AG04449 (cell line): ENCODE measurements at places on chromosomes 6 and 20.

- DNase-seq = no peak
Observed at GRCh38 chr6:85585741-85586140, 7.9 kb downstream of the SNX14 start.

DNA sequence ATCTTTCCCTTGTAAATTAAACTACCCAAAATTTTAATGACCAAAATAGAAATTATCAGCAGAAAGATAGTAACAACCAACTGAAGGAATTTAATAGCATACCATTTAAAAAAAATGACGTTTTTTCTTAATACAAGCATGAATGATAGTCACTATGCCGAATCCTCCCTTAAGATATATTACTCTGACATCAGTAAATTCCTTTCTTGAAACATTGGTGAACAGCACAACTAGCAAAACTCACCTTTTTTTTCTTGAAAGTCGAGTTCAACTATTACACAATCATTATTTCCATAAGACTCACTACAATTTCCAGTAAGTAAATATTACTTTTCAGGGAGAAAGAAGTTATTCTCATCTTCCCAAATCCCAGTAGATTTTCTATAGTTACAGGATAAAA is 433.2 kb downstream of the GRIK2 start:
- DNase-seq = no peak

- DNase-seq = no peak
Observed at GRCh38 chr20:43939762-43940121, 25.1 kb downstream of the TOX2 start.

DNA sequence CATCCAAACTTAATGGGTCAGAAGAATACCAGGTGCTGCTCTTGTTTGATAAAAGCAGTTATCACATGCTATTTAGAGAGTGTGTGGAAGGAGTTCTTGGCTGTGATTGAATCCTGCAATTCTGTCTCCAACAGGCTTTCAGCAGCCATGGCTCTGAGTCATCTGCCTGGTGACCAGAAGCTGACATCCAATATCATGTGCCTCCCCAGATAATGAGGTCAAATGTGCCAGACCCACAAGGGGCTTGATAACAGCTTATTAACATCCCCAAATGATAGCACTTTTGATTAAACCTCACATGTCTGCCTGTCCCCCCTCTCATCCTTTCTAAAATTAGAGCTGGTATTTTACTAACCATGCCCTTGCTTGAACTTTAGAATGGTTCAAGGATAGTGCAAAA is 175.7 kb upstream of the PLN start:
- DNase-seq = no peak

DNA sequence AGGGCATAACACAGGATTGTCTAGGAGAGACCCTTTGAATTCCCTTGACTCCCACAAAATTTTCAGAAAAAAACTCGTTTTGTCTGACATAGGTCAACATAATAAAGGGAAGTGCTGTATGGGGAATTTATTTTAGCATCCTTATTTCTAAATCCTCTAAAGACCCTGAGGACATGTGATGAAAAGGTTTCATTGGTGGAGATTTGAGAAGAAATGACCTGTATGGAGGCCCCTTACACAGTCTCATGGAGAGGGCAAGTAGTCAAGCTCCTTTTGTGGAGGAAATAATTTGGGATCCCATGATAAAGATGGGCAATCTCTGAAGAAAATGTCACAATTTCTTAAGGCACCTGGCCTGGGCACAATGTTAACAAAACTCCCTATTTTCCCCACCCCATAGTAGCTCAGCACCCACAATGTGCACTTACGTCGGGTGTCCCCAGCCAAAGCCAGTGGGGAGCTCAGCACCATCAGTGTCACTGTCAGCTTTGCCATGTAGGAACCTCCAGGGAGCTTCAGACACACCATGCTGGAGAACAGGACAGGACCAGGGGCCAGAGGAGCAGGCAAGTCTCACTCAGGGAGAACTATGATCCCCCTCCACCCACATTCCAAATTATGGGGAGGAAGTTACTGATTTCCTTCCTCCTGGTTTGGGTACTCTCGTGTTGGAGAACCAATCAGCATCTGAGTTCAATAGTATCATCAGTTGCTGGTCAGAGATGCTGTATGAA is at the start of gene HLA-DRB5:
Gene HLA-DRB5 (minus strand): TSS at position 591 of the 734 bp plus-strand sequence. CDS start 63 bp downstream, at position 528.
- no peak for DNase-seq

- no peak for DNase-seq
Observed at GRCh38 chr6:158611541-158612370, 32.8 kb downstream of the DYNLT1 start.

- no peak for DNase-seq
Observed at GRCh38 chr20:13659288-13659687, 20.6 kb upstream of the TASP1 start.

- no peak for DNase-seq
Observed at GRCh38 chr6:142551274-142551811, 249.5 kb downstream of the ADGRG6 start.

DNA sequence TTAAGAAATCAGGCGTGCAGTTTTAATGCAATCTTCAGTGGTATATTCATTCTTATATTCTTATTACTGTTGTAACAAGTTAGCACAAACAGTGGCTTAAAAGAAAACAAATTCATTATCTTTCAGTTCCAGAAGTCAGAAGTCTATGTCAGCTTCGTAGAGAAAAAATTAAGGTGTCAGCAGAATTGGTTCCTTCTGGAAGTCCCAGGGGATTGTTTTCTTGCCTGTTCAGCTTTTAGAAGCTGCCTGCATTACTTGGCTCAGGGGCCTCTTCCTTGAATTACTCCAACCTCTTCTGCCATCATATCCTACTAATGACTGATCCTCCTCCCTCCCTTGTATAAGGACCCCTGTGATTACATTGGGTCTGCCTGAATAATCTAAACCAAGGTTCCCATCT is 243.9 kb downstream of the ZNF217 start:
- DNase-seq = no peak

- peak; percentile 59 for DNase-seq
Observed at GRCh38 chr20:61588411-61589385, 336.6 kb downstream of the CDH4 start.

GRCh38 chr6:113870917-113871316 is 13.8 kb downstream of the MARCKS start:
- no peak for DNase-seq

- DNase-seq = no peak
Observed at GRCh38 chr6:159197251-159197650, 28.1 kb downstream of the FNDC1 start.

GRCh38 chr6:54087721-54088120 is 23.5 kb upstream of the MLIP start:
- DNase-seq = no peak

GRCh38 chr6:2733324-2733723 is 17.4 kb downstream of the MYLK4 start:
- DNase-seq = no peak

DNA sequence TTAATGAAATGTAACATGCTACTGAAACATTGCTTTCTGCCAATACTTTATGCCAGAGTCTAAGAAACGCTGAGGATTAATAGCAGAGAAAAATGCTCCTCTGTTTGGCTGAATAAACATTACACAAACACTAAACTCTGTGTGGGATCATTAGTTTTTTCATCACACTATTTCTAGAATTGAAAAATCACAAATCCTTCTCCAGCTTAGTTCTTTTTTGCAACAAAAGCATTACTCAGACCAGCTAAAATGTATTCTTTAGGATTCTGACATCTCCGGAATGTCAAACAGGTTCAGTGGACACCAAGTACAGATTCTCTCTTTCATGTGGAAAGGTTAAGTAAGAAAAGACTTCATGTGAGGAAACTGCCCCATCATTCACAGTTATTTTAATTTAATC is 226.9 kb downstream of the SIM1 start:
- DNase-seq = peak; percentile 44

GRCh38 chr6:159168536-159169192 is 536 bp upstream of the FNDC1 start:
- no peak for DNase-seq

GRCh38 chr6:113591896-113592827 is 265.0 kb upstream of the MARCKS start:
- DNase-seq = no peak

GRCh38 chr6:73177221-73177944 is 47.9 kb downstream of the KHDC1L start:
- no peak for DNase-seq

DNA sequence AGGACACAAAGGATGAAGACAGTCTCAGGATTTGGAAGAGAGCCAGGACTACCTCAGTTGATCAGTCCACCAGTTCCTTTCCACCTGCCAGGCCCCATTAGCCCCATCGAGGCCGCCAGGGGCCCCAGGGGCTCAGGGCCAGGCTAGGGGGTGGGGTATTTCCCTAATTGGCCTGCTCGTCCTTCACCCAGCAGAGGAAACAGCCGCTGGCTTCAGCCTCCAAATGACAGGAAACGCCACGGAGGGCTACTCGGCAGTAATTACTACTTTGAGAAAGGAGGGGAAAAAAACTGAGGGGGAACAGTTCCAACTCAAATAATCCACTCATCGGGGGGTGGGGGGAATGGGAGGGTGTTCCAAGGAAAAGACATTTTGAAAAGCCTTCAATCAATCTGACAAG is 42.7 kb downstream of the MAFB start:
- no peak for DNase-seq

DNA sequence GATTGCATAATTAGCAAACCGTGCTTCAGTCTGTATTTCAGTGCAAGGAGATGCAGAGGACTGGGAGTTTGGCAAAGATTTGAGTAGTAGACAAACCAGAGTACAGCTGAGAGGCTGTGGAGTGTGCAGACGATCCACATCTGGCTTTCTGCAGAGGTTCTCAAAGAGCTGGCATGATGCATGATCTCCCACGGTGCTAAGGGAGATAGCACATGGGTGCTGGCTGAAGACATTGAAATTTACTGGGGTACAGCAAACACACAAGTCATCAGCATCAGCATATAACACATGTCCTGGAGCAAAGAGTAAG is 79.0 kb upstream of the FAM184A start:
- DNase-seq = no peak

DNA sequence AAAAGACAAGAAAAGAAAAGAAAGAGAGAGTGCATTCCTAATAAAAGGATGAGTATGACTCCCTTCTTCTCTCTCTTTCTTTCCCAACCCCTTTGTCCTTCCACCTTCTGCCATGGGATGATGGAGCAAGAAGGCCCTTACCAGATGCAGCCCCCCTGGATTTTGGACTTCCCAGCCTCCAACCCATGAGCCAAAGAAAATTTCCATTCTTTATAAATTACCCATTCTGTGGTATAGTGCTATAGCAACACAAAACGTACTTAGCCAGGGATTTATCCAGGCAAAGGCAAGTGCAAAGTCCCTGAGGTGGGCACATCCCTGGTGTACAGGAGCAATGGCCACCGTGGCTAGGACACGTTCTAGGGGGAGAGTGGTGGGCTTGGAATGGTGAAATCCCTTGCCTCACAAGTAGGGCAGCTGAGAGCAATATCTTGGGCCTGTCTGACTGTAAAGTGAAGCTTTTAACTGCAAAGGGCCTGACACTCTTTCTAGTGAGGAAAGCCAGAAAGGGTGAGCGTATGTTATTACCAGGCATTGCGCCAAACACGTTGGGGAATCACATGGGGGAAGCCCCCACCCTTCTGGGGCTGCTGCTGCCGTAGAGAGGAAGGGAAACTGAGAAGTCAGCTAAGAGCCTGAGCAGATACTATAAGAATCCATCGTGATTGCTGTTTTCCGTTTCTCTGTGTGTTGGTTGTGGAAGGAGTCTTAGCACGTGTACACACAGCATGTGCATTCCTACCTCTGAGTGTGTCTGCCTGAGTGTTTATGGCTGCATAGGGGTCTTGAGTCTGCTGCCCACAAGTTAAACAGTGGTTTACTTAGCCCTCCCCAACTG is 50.7 kb upstream of the SIRPA start:
- DNase-seq = peak; percentile 53

- DNase-seq = no peak
Observed at GRCh38 chr6:108027594-108027993, 46.9 kb downstream of the OSTM1 start.

DNA sequence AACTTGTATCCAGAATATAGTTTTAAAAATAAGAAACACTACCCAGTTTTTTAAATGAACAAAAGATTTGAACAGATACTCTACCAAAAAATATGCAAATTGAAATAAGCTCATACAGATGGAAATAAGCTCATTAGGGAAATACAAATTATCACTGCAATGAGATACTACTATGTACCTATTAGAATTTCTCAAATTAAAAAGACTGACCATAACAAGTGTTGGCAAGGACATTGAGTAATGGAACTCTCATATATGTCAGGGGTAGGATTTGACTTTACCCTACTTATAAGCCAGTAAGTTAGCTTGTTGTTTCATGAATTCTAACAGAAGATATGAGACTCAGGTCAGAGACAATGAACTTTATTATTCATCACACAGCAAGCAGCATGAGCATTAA is 9.6 kb upstream of the ASIP start:
- no peak for DNase-seq

GRCh38 chr20:23087587-23088251 is 1.6 kb upstream of the CD93 start:
- no peak for DNase-seq

- DNase-seq = no peak
Observed at GRCh38 chr6:14371530-14371929, 254.0 kb downstream of the CD83 start.

- DNase-seq = no peak
Observed at GRCh38 chr20:56797023-56797422, 167.9 kb downstream of the TFAP2C start.

DNA sequence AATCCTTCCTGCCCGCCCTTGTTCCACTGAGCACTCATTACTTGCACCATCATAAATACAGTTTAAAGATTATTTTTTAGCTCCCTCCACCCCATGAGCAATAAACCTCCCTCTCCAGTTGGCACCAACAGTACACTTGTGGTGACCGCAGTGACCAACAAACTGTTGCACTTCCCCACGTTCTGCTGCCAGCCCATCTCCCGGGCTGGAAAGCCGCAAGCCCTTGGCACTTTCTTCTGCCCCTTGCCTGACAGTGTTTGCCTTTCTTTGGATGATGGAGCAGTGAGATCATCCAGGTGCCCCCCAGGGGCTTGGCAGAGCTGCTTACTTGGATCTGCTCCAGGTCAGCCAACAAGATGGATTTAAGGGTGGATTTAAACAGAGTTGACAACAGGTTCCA is 21.6 kb downstream of the KCNB1 start:
- DNase-seq = no peak

GRCh38 chr20:36768768-36769430 is 4.7 kb downstream of the DSN1 start:
- DNase-seq = peak; percentile 12

DNA sequence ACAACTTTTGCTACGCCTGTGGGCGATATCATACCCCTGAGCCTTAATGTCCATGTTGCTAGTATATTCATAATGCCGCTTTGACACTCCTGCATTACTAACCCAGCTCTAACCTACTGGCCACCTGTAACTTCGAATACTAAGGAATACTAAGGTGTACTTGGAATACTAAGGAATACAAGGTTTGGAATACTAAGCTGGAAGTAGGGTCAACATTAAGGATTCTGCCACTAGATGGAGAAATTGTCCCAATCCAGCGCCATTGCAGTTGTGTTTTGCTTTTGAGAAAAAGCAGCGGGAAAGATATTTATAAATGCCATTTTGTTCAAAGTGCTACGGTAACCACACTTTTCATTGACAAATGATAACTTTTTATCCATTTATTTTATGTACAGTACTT is 10.7 kb downstream of the TBXT start:
- DNase-seq = no peak
